ENCODE measurements at places on chromosomes 13 and 19.
A peak's percentile ranks its signal among the peaks of the same experiment; 100 is the strongest.

DNA sequence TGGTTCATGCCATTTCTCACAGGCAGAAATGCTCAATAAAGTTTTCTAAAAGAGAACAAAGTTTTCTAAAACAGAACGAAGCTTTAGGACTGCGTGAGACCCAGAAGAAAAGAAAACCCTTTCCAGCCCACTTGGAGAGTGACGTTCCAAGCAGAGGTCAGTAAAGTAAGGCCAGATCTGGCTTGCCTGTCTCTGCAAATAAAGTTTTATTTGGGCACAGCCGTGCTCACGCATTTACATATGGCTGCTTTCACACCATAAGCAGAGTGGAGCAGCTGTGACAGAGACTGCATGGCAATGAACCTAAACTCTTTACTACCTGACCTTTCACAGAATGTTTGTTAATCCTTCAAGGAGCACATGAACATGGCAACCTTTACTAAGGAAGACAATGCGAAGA lies 23.6 kb downstream of the IRS2 start:
- DNase-seq = no peak

GRCh38 chr13:44313674-44314073 lies 60.0 kb upstream of the SERP2 start:
- DNase-seq = no peak

DNA sequence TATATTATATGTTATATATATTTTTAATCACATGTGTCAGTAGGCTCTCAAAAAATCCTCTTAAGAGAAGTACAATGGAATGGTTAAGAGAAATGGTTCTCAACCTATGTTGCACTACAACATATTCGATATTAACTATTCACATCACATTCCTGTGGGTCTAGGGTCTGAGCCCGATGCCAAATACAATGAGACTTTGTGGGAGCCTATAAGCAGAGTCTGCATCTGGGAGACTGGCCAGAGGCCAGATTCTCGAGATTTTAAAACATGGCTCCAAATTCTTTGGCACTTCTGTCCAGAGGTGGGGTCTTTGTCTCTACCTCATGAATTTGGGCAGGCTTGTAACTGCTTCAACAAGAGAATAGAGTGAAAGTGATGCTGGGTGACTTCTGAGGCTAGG lies 79.4 kb upstream of the NBEA start:
- DNase-seq = no peak

DNA sequence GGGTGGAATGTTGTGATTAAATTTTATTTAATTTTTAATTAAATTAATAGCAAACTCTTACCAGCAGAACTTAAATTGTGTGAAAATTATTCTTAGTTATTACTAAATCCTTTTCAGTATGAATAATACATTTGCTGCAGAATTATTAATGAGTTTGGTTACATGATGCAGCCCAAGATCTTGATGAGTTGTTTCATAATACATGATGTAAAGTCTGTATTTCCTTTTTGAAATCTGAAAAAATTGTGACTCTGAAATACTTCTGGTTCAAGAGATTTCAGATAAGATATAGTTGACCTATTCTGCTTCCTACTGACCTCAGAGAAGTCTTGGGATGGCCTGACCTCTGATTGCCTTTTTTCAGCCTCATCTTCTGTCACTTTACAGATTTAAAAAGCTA lies 11.1 kb downstream of the SAE1 start:
- no peak for DNase-seq

- no peak for DNase-seq
Measured at GRCh38 chr13:91904005-91904404, 505.6 kb downstream of the GPC5 start.

DNA sequence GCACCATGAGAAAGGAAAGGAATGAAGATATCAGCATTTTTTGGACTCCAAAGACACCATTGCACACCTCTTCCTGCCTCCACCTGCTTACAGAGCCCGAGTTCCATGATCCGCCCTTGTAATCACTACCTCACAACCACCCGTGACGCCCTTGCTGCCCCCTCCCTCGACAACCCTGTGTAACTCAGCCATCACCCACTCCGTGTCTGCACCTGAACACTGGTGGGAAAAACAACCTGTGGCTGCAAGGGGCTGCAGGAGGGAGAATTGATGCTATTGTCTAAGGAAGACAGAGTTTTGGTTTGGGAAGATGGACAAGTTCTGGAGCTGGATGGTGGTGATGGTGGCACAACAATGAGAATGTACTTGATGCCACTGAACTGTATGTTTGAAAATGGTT lies 27.0 kb downstream of the ZIC5 start:
- DNase-seq = no peak

DNA sequence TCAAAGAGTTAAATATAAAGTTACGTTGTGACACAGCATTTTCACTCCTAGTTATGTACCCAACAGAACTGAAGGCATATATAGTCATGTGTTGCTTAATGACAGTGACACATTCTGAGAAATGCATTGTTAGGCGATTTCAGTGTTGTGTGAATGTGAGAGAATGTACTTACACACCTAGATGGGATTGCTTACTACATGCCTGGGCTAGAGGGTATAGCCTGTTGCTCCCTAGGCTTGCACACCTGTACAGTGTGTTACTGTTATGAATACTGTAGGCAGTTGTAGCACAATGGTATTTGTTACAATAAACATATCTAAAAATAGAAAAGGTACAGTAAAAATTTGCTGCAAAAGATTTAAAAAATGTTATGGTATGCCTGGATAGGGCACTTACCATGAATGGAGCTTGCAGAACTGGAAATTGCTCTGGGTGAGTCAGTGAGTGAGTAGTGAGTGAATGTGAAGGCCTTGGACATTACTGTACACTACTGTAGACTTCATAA lies 89.2 kb downstream of the DHRS12 start:
- DNase-seq = no peak

- no peak for DNase-seq
Measured at GRCh38 chr13:79658333-79658975, 177.5 kb downstream of the NDFIP2 start.

GRCh38 chr13:112245179-112245724 lies 130.9 kb upstream of the SPACA7 start:
- DNase-seq = no peak

GRCh38 chr13:60957816-60958215 lies 457.8 kb downstream of the PCDH20 start:
- no peak for DNase-seq

- no peak for DNase-seq
Measured at GRCh38 chr19:42249149-42249750, 5.7 kb downstream of the ERF start.

DNA sequence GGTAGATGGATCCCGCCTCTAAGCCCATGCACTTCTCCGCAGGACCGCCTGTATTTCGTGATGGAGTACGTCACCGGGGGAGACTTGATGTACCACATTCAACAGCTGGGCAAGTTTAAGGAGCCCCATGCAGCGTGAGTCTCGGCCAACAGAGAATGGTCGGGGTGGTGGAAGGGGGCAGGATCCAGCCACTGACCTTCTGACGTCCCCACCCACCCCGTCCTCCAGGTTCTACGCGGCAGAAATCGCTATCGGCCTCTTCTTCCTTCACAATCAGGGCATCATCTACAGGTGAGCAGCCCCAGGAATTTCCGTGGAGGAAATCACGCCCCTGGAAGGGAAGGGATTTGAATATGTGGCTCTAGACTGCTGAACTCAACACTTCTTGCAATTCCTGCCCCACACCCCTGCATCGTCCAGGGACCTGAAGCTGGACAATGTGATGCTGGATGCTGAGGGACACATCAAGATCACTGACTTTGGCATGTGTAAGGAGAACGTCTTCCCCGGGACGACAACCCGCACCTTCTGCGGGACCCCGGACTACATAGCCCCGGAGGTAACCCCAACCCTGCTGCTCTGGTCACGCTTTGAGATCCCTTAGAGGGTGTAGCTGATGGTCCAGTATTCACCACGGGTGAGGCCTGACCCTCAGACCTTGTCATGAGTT lies 8.8 kb upstream of the CACNG7 start:
- no peak for DNase-seq

GRCh38 chr19:49389406-49389805 lies 1.4 kb downstream of the KASH5 start:
- no peak for DNase-seq

DNA sequence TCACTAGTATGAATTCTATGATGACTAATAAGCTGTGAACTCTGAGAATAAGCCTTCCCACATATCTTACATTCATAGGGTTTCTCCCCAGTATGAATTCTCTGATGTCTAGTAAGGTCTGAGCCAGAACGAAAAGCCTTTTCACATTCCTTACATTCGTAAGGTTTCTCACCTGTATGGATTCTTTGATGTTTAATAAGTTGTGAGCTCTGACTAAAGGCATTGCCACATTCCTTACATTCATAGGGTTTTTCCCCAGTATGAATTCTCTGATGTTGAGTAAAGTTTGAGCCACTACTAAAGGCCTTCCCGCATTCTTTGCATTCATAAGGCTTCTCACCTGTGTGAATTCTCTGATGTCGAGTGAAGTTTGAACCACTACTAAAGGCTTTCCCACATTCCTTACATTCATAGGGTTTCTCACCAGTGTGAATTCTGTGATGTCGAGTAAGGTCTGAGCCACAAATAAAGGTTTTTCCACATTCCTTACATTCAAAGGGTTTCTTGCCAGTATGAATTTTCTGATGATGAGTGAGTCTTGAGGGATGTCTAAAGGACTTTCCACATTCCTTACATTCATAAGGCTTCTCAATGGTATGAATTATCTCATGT lies 30.7 kb upstream of the ZFP82 start:
- no peak for DNase-seq

GRCh38 chr13:73997964-73998363 lies 136.2 kb downstream of the KLF12 start:
- no peak for DNase-seq

DNA sequence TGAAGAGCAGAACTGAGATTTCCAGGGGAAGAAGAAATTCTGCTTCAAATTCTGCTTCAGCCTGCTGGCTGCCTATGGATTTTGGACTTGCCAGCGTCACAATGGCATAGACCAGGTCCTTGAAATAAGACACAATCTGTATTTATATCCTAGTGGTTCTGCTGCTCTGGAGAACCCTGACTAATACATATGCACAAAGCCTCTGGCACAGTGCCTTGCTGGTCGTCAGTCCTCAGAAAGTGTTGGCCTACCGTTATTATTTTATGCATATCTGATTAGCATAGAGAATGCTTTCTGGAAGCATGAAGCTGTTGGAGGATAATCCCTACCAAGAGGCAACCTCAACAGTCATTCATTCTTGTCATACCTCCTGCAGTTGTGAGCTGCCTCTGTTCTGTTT lies 213.7 kb downstream of the B3GLCT start:
- DNase-seq = no peak

DNA sequence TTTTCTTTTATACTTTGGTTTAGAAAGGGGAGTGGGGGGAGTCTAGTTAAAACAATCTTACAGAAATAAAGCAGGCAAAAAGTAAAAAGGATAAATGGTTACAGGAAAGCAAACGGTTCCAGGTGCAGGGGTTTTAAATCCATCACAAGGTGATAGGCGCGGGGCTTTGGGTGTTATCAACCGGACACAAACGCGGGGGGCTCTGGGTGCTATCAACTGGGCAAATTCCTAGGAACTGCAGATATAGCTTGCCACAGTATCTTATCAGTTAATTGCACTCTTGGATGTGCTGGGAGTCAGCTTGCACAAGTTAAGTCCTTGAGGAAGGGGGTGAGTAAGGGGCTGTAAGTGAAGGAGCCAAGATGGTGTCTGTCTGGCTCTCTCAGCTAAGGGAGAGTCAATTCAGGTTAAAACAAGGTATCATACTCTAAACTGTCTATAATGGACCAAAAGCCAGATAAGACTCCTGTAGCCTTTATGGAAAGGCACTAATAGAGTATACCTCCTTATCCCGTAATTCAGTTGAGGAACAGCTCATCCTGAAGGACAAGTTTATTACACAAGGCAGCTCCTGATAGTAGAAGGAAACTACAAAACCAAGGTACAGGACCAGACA lies 32.6 kb upstream of the ZSCAN5A start:
- no peak for DNase-seq

DNA sequence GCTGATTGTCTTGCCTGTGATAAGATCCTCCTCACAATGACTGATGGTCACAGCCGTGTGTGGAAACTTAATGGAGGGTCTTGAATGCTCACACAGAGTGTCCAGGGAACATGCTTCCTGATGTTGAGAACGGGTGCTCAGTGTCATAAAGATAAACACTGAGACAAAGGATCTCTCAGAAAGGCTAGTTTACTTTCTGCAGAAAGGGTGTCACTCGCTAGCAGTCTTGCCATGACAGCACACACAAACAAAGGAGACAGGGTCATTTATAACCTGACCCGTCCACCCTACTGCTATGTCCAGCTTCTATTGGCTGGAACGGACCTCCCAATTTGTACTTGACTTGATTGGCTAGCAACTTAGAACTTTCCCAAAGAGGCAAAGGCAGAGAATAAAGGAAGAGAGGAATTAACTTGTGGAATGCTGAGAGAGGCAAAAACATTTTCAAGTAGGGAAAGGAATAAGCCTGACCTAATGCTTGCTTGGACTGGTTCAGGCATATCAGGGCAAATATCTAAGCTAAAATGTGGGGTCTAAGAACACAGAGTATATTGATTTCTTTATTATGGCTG lies 39.0 kb upstream of the PSG9 start:
- DNase-seq = no peak

DNA sequence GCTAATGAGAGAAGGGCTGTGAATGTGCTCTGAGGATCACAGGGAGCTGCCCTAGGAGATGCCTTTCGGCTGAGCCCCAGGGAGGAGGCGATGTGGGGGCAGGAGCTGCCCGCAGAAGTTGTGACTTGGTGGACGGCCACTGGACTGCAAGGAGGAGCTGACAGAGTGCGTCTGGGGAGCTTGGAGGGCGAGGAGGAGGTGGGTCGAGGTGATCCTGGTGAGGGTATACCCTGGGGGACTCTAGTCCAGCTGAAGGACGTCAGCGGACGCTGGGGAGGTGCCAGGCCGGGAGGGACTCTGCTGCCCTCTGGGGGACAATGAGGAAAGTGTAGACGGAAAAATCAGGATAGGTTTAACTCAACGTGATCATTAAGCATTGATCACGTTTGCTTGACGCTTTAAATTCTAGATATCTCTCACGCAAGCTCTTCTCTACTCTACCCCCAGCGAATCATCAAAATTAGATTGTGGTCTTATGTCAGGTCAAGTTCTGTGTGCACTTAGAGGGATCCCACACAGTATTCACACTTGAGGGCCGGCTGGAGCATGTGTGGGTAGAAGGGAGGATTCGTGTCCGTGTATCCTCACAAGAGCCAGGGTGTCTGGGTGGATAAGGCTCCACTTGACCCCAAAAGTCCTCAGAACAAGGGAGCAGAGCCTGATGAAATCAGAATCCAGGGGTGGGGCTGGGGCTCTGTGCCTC lies 3.3 kb upstream of the CEACAM7 start:
- peak; percentile 27 for DNase-seq

DNA sequence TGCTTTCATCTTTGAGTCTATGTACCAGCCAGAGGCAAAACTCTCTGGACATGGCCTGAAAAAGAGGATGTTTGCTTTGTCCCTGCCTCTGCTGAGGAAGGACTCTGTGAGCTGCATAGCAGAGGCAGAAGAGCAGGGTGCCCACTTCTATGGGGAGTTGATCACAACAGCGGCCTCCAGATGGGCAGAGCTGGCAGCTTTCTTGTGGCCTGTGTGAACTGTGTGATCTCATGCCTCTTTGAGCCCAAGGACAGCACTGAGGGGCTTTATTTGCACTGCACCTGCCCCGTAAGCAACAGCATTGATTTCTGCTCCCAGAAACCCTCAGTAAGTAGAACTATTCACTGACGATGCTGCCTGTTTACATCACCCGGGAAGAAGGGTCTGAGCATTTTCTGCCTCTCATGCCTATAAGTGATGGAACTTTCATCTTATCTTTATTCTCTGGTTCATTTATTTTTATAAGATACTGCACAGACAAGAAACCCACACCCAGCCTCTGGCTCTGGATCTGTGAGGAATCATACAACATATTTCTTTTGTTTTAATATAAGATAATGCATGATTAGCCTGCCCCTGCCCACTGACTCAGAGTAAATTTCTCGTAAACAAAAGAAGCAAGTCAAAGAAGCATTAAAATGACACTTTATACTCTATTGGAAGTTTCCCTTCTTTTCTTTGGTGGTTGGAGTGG lies 244.2 kb upstream of the SOX21 start:
- DNase-seq = no peak

Measured in left colon (tissue), 2 donors.